ENCODE measurements at places on chromosomes 2 and 18.

GRCh38 chr2:183021613-183022012 lies 16.6 kb downstream of the NCKAP1 start:
- no peak for DNase-seq

GRCh38 chr18:25231327-25231691 lies 120.7 kb downstream of the ZNF521 start:
- no peak for DNase-seq

GRCh38 chr18:54585743-54586142 lies 5.3 kb upstream of the DYNAP start:
- no peak for DNase-seq

DNA sequence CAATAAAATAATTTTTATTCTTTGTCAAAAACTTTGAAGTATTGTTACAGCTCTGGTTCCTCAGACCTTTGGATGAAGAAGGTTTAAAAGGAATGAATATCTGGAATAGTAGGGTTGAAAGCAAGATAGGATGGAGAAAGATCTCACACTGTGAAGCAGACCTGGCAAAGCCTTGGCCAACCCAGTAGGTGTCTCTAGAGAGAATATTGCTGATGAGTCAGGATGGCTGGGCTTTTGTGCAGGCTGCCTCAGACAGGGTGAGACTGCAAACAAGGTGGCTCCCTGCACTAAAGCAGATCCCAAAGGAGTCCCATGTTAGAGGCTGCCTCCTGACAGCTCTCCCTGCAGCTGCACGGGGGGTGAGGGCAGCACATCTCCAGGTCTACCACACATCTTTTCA lies 226.0 kb upstream of the ITGA4 start:
- DNase-seq, result no peak

- no peak for DNase-seq
Measured at GRCh38 chr2:11659851-11660250, 10.1 kb downstream of the NTSR2 start.

DNA sequence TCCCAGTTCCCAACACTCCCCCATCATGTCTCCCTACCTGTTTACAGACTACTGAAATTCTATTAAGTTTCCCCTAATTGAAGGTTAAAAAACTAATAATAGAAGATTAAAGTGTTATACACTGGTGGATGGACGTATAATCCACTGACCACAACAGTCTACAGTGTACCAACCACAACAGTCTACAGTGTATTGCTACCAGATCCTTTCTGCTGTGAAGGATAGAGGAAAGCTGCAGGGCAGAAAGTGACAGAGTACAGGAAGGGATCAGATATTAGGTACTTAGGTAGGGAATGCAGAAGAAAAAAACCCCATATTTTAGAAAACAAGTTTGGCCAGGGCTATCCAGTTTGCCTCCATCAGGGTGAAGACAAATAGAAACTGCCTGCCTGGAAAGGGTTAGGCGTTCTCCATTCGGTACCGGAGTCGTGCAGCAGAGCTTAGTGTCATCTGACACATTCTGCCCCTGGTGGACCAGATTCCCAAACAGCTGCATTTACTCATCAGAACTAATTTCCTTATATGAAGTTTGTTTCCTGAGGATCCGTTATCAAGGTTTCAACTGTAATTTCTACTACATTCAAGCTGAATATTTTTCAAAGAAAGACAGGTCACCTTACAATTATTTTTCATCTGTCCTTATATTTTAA lies 49.9 kb downstream of the KLF7 start:
- DNase-seq, result no peak

DNA sequence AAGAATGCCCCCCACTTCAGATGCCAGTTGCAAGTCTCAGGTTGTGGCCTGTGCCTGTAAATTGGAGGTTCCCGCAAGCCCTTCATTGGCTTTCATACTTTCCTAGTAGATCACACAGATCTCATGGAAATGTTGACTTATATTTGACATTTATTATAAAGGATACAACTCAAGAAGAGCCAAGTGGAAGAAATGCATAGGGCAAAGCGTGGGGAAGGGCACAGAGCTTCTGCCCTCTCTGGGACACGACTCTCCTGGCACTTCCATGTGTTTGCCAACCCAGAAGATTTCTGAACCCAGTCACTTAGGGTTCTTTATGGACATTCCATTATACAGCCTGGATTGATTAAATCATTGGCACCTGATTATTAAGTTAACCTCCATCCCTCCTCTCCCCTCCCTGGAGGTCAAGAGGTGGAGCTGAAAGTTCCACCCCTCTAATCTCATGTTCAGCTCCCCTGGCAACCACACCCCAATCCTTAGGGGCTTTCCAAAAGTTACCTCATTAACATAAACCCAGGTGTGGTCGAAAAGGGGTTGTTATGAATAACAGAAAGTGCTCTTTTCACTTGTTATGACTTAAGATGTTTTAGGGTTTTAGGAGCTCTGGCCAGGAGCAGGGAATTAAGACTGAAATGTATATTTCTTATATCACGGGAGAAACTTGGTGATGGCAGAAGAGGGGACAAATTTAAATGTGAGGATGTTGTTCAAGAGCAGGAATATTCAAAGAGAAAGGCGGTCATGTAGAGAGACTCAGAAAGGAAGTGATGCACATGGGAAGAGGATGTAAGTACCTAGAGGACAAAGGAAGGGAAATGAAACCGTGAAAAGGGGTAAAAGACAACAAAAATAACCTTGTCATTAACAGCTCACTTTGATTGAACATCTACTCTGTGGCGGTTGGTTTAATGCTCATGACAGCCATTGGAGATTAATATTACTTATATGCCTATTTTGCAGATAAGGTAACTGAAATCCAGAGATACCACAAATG lies 31.8 kb downstream of the SP100 start:
- no peak for DNase-seq

- DNase-seq, result no peak
Measured at GRCh38 chr2:215683295-215683694, 247.4 kb upstream of the FN1 start.

GRCh38 chr2:174048243-174048642 lies 83.1 kb upstream of the SP3 start:
- no peak for DNase-seq

DNA sequence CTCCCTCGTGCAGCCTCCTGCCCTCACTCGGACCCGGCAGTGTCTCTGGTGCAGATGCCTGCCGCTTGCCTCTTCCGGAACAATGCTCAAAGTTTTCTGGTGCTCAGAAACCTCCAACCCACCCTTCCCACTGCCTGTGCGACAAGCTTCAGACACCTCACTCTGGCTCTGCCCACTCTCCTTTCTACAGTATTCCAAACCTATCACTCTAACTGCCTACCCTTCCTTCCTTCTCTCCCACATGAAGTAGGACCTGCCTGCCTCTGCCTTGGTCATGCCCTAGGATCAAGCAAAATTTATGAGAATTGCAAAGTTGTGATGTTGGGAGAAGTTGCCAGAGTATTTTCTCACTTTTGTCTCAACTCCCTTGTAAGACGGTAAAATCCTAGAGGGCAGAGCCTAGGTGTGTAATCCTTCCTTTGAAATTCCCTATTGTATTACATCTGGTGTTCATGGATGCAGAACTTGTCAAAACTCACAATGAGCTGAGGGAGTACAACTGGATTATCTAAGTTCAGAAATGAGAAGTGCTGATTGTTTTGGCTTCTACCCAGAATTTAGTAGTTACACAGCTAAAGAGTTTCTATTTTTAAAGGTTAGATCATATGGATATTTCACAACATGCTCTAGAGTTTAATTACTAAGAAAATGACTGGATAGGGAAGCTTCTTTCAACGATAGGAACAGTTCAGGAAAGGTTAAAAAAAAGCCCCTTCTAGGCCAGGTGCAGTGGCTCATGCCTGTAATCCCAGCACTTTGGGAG lies 7.2 kb downstream of the NPC1 start:
- no peak for DNase-seq

DNA sequence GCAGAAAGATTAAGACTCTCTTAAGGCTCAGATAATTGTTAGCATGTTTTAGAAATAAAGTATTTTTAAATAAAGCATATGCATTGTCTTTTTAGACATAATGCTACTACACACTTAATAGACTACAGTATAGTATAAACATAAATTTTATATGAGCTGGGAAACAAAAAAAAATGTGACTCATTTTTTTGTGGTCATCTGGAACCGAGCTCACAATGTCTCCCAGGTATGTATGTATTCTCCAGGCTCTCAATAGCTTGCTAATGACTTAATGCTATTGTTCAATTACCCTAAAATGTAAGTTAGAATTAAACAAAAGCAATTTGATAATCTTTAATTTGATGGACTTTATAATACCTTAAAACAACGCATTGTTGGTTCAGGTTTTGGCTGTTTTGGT lies 167.2 kb downstream of the NUP35 start:
- DNase-seq, result no peak

DNA sequence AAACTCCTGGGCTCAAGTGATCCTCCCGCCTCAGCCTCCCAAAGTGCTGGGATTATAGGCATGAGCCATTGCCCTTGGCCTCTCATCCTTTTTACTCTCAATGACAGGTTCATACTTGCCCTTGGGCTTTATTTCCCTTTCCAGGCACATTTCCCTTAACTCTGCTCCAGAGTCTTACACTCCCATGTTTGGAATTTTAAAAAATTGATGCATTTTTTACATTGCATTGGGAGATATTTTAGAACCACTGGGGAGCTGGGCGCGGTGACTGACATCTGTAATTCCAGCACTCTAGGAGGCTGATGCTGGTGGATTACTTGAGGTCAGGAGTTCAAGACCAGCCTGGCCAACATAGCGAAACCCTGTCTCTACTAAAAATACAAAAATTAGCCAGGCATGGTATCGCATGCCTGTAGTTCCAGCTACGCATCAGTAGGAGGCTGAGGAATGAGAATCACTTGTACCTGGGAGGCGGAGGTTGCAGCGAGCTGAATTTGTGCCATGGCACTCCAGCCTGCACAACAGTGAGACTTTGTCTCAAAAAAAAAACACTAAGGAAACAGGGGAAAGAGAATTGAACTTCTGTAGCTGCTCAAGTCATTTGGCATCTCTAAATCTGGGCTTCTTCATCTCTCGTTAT lies 18.2 kb downstream of the TGIF1 start:
- no peak for DNase-seq

- DNase-seq, result no peak
Measured at GRCh38 chr2:175755656-175756386, 246.2 kb downstream of the LNPK start.

DNA sequence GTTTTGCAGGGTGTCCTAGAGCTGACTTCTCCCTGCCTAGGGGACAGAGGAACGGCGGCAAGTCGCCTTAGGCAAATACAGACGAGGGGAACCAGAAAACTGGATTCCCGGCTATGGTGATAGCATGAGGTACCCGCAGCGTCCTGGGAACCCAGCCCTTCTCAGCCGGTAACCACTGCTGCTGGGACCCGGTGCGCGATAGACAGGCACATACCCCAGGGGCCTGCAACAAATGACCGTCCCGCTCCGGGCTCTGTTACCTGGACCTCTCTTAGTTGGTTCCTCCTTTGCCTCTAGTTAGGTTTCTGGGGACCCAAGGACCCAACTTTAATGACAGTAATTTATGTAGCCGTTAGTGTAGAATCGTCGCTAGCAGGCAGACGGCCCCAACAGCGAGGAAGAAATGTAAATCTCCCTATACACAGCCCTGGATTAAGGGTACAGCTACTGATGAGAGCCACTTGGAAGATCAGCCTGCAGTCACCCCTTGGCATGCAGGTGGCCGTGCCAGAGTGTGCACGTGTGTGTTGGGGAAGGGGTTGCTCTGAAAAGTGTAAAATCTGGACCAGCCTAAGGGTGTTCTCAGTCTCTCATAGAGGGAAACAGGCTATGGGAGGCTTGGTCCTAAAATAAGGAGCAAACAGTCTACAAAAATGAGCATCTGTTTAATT lies 819 bp upstream of the SERPINE2 start:
- DNase-seq, result no peak

DNA sequence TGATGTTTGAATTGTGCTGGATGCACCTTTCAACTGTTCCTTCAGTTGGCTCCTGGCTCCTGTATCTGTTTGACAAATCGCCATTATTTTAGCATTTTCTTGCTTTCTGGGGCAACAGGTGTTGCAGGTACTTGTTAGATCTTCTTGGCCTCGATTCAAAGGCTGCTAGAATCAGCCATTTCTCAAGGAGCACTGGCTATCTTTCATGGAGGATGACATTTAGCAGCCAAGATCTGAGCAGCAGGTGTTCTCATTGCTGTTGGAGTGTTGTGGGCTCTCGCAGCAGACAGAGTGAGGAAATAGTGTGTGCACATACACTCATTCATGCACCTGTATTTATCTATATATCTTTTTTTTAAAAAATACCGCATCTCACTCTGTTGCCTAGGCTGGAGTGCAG lies 52.2 kb downstream of the INPP5D start:
- no peak for DNase-seq

DNA sequence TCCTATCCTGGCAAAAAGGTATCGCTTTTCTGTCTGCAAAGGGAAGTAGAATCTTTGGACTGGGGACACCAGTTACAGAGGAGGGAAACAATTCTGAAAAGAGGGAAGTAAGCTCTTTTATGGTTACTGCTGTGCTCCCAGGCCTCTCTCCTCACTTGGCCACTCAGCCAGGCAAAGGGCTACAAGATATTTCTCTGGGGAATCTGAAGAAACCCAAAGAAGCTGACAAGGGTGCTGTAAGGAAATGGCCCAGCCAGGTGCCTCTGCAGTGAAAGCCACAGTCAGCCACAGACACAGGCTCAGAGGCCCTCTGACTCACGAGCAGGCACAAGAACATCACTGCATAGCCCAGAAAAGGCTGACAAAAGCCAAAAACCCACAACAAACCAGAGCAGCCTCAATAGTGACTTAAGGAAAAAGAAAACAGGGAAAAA lies 5.8 kb downstream of the HDLBP start:
- peak; percentile 41 for DNase-seq

DNA sequence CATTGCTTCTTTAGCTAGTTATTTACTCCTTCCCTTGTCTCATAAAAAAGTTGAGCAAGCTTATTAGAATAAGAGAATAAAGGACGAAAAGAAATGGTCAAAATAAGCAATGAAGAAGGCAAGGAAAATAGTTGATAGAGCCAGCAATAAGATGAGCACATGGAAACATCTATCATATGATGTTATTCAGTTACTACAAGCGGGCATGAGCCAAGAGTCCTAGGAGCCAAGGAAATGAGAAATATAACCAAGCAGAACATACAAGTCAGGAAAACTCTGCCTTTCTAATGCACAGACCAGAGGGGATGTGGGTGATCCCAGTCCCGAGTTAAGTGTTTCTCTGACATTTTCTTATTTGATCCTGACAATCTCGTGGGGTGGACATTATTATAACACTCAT lies 33.9 kb downstream of the INO80C start:
- no peak for DNase-seq
